ENCODE measurements at places on chromosomes 13 and 19. TPM values are rescaled to one million over a fixed set of nuclear protein-coding genes. Genes with fewer than 3 reads are reported as not detected.
A peak's percentile ranks its signal among the peaks of the same experiment; 100 is the strongest.

DNA sequence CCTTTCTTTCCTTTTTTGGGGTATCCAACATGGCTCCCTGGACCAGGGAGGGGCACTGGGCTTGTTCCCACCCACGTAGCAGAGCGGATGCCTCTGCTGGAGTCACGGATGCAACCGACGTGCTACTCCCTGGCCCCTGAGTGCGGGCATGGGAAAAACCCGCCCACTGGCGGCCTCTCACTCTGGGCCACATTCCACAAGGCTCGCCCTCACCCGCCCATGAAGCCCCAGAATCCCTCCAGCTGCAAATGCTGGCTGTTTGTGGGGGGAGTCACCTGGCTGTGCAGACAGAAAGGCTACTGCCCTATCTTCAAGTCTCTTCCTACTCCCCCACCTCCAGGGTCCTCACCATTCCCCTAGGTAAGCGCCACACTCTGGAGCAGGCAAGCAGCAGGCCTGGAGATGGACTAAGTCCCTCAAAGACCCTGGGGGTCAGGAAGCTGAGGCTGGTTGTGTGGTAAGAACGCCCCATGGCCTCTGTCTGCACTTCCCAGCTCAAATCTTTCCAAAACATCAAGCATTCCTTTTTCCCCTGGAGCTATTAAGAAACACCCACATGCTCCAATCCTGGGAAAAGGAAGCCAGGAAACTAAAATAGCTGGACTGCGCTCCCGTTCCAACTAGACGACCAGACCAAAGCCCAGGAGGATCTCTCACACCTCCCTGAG is 17.9 kb upstream of the EPHX3 start:
- H3K27ac ChIP-seq = no peak overlapping the region
- peaks cover 21% of the 10 kb centered on the region for H3K4me1 ChIP-seq
- H3K27me3 ChIP-seq = peaks cover 14% of the 10 kb centered on the region
- H3K4me3 ChIP-seq = no peak overlapping the region

DNA sequence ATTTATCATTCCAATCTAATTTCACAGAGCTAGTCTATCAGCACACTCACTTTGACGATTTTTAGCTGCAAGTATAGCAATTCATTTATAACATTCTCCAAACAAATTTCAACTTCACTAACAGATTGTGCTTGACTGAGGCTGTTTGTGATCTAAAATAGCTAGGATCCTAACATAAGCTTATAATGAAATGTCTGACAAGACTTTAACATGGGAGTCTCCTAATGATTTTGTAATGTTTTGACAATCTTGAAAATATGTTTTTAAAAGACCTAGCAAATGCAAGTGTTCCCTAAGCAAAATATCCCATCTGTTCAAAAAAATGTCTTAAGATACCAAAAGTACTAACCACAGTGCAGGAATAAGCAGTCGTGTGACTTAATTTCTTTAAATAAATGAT is 889.5 kb upstream of the SPRY2 start:
- H3K27me3 ChIP-seq = peaks cover 1% of the 10 kb centered on the region
- H3K4me3 ChIP-seq = no peak overlapping the region
- no peak for DNase-seq

GRCh38 chr13:29522044-29522685 is 73.3 kb downstream of the SLC7A1 start:
- peaks cover 6% of the 10 kb centered on the region for H3K36me3 ChIP-seq
- no peaks in the 10 kb centered on the region for H3K4me1 ChIP-seq
- no peak for DNase-seq
- H3K27ac ChIP-seq = no peak overlapping the region
- H3K27me3 ChIP-seq = peaks cover 3% of the 10 kb centered on the region

- H3K27ac ChIP-seq = no peak overlapping the region
- no peaks in the 10 kb centered on the region for H3K4me1 ChIP-seq
- H3K36me3 ChIP-seq = no peaks in the 10 kb centered on the region
- no peak overlapping the region for H3K4me3 ChIP-seq
These were observed 114.9 kb upstream of the WASF3 start for GRCh38 chr13:26442541-26442940.

GRCh38 chr13:77176350-77176749 is 149.4 kb upstream of the FBXL3 start:
- H3K27me3 ChIP-seq = no peaks in the 10 kb centered on the region
- H3K27ac ChIP-seq = no peak overlapping the region
- H3K36me3 ChIP-seq = peaks cover 4% of the 10 kb centered on the region
- H3K4me1 ChIP-seq = no peaks in the 10 kb centered on the region
- H3K4me3 ChIP-seq = no peak overlapping the region

DNA sequence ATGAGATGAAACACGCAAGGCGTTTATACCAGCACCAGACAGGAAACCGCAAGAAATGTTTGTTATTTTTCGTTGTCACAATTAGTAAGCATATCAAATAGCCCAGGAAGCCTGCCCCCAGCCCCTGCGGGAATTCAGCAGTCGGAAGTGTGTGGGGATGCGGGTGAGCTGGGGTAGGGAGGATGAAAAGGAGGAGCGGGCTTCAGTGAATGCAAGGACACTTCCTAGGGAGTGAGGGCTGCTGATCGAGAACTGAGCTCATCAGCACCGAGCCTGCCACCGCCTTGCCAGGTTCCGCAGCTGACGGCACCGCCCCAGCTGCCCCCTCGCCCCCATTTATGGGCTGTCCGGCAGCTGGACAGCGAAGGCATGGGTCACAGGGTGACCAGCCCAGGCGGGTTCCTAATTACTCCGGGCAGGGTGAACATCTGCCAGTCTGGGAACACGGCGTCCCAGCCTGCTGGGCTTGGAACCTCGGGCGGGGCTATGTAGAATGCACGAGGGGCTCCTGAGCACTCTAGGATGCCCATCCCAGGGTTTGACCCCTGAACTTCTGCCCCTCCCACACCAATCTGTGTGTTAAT is 1.6 kb upstream of the BEST2 start:
- H3K4me1 ChIP-seq = peaks cover 12% of the 10 kb centered on the region
- H3K27ac ChIP-seq = no peak overlapping the region
- H3K27me3 ChIP-seq = peaks cover 15% of the 10 kb centered on the region
- DNase-seq = peak; percentile 45
- H3K36me3 ChIP-seq = peaks cover 4% of the 10 kb centered on the region
- peak overlapping the region; percentile 56 for H3K4me3 ChIP-seq

DNA sequence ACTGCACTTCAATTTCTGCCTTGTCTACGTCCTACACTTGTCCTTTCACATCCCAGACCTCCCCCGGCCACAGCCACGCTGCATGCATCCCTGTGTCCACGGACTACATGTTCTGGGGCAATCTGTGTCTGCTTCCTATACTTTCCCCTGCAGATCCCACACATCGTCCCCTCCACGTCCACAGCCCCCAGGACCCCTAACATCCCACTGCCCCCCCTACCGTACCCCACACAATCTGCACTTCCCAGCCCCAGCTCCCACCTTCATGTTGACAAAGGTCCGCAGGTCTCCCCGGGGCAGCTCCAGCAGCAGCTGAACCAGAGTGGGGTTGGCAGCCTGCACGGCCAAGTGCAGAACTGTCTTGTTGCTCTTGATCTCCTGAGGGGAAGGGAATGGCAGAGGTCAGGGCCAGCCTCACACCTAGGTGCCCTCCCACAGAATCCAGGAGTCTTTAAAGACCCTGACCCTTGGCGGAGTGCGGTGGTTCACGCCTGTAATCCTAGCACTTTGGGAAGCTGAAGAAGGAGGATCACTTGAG is 10.2 kb downstream of the NFKBID start:
- peak overlapping the region; percentile 83 for H3K27ac ChIP-seq
- H3K4me3 ChIP-seq = no peak overlapping the region
- peaks cover 9% of the 10 kb centered on the region for H3K4me1 ChIP-seq
- peaks cover 4% of the 10 kb centered on the region for H3K27me3 ChIP-seq
- H3K36me3 ChIP-seq = peaks cover 12% of the 10 kb centered on the region

- H3K27me3 ChIP-seq = peaks cover 2% of the 10 kb centered on the region
- H3K27ac ChIP-seq = peak overlapping the region; percentile 45
- peak; percentile 79 for DNase-seq
- no peaks in the 10 kb centered on the region for H3K4me1 ChIP-seq
These were observed 24.8 kb downstream of the ZNF473 start for GRCh38 chr19:50050406-50051227.

DNA sequence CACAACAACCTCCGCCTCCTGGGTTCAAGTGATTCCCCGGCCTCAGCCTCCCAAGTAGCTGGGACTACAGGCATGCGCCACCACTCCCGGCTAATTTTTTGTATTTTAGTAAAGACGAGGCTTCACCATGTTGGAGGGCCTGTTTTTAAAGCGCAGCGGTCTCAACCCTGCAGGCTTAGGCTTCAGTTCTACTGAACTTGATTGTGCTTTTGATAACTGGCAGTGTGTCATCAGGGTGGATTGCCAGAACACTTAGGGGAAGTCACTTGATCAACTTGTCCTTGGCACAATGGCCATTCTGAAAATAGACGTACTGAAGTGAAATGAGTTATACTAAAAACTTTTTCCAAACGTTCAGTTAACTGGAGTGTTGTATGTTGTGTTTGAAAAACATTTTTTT is 472.2 kb downstream of the KLF5 start:
- no peaks in the 10 kb centered on the region for H3K27me3 ChIP-seq
- no peak overlapping the region for H3K4me3 ChIP-seq
- no peaks in the 10 kb centered on the region for H3K36me3 ChIP-seq
- no peaks in the 10 kb centered on the region for H3K4me1 ChIP-seq
- H3K27ac ChIP-seq = no peak overlapping the region
- DNase-seq = no peak

GRCh38 chr13:30148171-30148754 is 159.1 kb downstream of the KATNAL1 start:
- no peaks in the 10 kb centered on the region for H3K27me3 ChIP-seq
- DNase-seq = no peak
- H3K4me1 ChIP-seq = peaks cover 17% of the 10 kb centered on the region
- H3K27ac ChIP-seq = no peak overlapping the region
- H3K4me3 ChIP-seq = no peak overlapping the region
- H3K36me3 ChIP-seq = no peaks in the 10 kb centered on the region

GRCh38 chr19:14434543-14435319 is 1.6 kb downstream of the PKN1 start:
- peaks cover 9% of the 10 kb centered on the region for H3K27me3 ChIP-seq
- no peak overlapping the region for H3K27ac ChIP-seq
- H3K4me1 ChIP-seq = peaks cover 7% of the 10 kb centered on the region

GRCh38 chr19:51121257-51121656 is 3.4 kb upstream of the SIGLEC9 start:
- no peak for DNase-seq
- peaks cover 2% of the 10 kb centered on the region for H3K27me3 ChIP-seq
- H3K4me1 ChIP-seq = peaks cover 7% of the 10 kb centered on the region
- H3K4me3 ChIP-seq = no peak overlapping the region
- no peak overlapping the region for H3K27ac ChIP-seq
- no peaks in the 10 kb centered on the region for H3K36me3 ChIP-seq

- no peaks in the 10 kb centered on the region for H3K4me1 ChIP-seq
- no peak overlapping the region for H3K4me3 ChIP-seq
- peaks cover 3% of the 10 kb centered on the region for H3K36me3 ChIP-seq
- H3K27ac ChIP-seq = no peak overlapping the region
- no peak for DNase-seq
These were observed 263.7 kb downstream of the TEX29 start for GRCh38 chr13:111584101-111584672.

GRCh38 chr19:18733196-18733647 is 49.7 kb downstream of the CRTC1 start:
- H3K4me3 ChIP-seq = peak overlapping the region; percentile 70
- no peaks in the 10 kb centered on the region for H3K36me3 ChIP-seq
- H3K4me1 ChIP-seq = peaks cover 34% of the 10 kb centered on the region
- DNase-seq = peak; percentile 30
- H3K27ac ChIP-seq = peak overlapping the region; percentile 91

DNA sequence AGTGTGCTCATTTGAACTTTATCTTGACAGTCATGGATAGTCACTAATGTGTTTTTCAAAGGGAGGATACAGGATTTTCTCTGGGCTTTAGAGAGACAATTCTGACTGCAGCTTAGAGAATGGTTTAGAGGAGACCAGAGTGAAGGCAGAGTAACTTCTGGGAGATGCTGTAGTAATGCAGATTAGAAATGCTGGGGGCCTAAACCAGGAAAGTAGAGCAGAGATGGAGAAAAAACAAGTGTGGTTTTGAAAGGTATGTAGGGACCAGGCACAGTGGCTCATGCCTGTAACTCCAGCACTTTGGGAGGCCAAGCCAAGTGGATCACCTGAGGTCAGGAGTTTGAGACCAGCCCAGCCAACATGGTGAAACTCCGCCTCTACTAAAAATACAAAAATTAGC is 18.3 kb upstream of the CEBPA start:
- no peaks in the 10 kb centered on the region for H3K4me1 ChIP-seq
- H3K4me3 ChIP-seq = no peak overlapping the region
- peaks cover 2% of the 10 kb centered on the region for H3K27me3 ChIP-seq
- no peak for DNase-seq
- H3K36me3 ChIP-seq = peaks cover 18% of the 10 kb centered on the region

RUVBL2 gene
- total RNA-seq = 60.9 TPM

ZNF491 gene
- total RNA-seq = 26.0 TPM

RPL18 gene
- 1,011 TPM for total RNA-seq

KLK10 gene
- not detected for total RNA-seq

ZNF625 gene
- 25.1 TPM for total RNA-seq

Data from glutamatergic neuron (in vitro differentiated cells).